Stimulated activated CD8-positive, alpha-beta memory T cell treated with anti-CD3 and anti-CD28 coated beads, Interleukin-15, amount 100 ng/mL, for 24 hours (primary cell): ENCODE measurements at places on chromosomes 7 and 10.

GRCh38 chr10:86868353-86868752 lies 89.1 kb downstream of the MMRN2 start:
- no peak for DNase-seq

GRCh38 chr7:25288556-25289307 lies 60.4 kb upstream of the NPVF start:
- no peak for DNase-seq

DNA sequence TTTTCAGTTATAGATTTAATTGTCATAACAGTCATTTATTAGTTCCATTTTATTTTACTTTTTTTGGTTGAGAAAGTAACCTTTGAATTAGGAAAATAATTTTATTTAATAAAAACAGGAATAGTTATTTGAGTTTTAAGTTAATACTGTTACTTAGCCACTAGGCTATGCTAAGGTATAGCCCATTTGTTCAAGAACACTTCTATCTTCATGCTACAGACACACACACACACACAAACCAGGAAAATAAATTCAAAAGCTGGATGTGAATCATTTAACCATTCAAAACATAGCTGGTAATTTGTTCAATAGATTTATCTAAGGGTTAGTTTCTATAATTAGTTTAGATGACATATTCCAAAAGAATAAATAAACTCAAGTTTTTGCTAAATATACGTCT lies 148.4 kb downstream of the RNF133 start:
- DNase-seq, result no peak

- DNase-seq, result no peak
Measured at GRCh38 chr10:3350205-3350604, 177.6 kb upstream of the PITRM1 start.

- no peak for DNase-seq
Measured at GRCh38 chr10:58704226-58704625, 191.6 kb downstream of the BICC1 start.

DNA sequence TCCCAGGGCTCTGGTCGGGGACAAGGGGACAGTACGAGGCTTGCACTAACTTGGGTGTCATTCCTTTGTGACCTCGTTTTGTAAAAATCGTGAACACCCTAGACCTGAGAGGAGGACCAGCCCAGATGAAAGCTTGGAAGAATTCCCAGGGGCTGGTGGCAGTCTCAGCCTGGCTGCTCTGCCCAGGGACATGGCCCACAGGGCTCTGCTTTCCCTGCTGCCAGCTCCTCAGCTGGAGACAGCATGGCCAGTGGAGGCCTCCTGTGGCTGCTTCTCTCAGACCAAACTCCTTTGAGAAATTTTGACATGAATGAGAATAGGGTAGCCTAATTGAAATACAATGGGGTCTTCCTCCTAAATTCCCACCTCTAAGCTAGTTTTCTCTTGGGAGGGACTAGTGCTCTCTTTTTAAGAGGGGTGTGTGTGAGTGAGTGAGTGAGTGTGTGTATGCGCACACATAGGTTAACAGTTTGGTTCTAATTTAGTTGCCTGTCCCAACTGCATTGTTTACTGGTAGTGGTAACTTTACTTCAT lies 140.3 kb upstream of the EFCAB10 start:
- no peak for DNase-seq

- no peak for DNase-seq
Measured at GRCh38 chr7:4638781-4639575, 43.1 kb upstream of the FOXK1 start.

GRCh38 chr7:55570218-55570873 lies 2.0 kb downstream of the VOPP1 start:
- DNase-seq, result no peak

GRCh38 chr7:80427218-80427617 lies 84.6 kb downstream of the GNAT3 start:
- DNase-seq, result no peak

DNA sequence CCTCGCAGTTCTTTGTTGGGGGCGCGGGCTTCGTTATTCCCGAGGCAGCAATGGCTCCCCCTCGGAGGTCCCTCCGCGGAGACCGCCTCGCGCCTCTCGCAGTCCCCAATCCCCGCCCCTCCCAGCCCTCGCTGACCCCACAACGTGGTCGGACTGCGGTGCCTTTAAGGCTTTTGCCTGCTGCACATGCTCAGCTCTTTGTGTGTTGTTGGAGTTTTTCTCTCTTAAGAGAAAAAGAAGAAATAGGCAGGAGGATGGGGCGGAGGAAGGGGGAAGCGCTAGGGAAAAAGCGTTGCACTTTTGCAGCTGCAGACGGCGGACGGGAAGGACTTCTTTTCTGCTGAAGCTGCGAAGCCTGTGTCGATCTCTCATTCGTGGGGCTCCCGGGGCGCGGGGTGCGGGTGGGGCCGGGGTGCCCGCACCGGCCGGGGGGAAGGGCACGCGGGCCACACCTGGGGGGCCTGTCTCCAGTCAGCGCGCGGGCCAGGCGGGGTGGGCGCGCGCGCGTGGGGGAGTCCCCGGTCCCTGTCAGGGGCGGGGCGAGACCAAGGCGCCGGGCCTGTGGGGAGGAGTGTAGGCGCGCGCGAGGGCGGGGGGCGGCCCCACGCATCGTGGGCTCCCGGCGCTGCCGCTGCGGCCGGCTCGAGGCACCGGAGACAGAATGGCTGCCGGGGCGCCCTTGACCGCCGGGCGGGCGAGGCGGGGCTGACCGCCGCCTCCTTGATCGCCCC lies 445 bp upstream of the ATRNL1 start:
- DNase-seq, result no peak

DNA sequence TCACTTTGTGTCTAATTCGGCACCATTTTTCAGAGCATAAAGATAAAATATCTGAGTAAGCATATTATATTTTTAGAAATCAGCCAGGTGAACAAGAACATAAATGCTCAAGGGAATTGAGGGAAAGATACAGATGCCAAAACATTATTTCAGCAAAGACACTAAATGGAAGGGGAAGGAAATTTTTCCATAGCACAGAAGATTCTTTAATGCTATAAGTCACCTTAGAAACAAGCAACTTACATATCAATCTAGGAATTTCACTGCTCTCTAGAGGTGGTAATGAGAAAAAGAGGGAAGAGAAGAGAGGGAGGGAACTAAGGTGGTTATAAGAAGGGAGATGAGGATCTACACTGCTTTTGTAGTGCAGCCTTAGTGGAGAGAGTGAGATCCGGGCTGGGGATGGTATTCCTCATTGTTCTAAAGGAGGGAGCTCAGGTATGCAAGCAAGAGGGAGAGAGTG lies 20.4 kb downstream of the ZNF365 start:
- DNase-seq, result no peak

DNA sequence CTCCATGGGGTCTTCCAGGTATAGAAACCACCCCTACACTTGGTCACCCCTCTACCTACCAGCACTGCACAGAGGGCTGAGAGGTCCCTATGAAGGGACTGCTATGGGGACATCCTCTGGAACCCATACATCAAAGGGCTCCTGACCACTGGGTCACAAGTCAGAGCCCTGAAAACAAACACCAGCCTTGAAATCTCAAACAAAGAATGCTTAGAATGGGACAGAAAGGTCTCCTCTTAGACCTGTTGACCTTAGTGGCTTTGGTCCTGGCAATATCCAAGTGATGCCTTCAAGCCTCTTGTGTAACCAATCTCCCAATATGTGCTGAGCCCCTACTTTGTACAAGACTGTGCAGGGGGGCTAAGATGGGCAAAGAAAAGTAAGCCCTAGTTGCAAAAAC lies 34.6 kb upstream of the DLX6 start:
- no peak for DNase-seq

DNA sequence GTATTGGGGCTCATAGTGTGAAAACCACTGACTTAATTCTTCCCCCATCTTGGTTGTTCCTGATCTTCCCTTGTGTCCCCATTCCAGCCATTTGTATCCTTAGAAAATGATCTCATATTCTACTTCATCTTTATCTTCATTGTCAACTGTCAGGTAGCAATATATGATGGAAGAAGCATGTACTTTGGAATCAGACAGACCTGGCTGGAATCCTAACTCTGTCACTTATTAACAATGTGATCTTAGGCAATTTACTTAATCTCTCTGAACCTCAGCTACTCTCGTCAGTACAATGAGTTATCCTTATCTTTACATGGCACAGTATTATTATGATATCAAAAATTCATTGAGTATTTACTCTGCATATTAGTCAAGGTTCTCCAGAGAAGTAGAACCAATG lies 10.1 kb downstream of the CFTR start:
- no peak for DNase-seq

DNA sequence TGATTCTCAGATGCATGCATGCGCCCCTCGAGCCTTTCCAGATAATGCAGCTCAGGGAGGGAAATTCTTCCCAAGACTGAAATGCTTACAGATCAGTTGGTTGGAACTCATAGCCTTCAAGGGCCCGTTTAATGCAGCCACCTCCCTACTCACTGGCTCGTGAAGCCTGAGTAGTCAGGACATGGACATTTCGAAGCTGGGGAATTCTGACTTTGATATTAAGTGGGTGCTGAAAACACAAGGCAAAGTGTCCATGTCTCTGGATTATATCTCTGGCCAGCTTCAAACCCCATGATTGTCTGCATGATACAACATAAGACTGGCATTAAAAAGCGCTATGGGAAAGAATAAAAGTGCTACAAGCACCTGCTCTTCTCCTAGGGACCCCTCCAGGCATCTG lies 207.5 kb downstream of the HERPUD2 start:
- no peak for DNase-seq

GRCh38 chr7:113282875-113283274 lies 164.5 kb upstream of the SMIM30 start:
- no peak for DNase-seq

DNA sequence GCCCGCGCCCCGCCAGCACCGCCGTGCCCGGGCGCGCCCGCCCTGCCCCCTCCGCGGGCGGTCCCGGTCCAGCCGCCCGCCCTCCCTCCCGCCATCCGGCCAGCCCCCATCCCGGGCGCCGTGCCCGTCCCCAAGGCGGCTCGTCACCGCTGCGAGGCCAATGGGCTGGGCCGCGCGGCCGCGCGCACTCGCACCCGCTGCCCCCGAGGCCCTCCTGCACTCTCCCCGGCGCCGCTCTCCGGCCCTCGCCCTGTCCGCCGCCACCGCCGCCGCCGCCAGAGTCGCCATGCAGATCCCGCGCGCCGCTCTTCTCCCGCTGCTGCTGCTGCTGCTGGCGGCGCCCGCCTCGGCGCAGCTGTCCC lies at the start of gene HTRA1:
Gene HTRA1, plus strand, starts transcription at position 187 of the 362 bp plus-strand sequence. Its CDS starts 100 bp downstream, at position 287.
- DNase-seq, result no peak

GRCh38 chr10:131685007-131685406 lies 215.8 kb upstream of the PPP2R2D start:
- DNase-seq, result no peak

GRCh38 chr10:8418631-8419030 lies 364.1 kb downstream of the GATA3 start:
- no peak for DNase-seq

DNA sequence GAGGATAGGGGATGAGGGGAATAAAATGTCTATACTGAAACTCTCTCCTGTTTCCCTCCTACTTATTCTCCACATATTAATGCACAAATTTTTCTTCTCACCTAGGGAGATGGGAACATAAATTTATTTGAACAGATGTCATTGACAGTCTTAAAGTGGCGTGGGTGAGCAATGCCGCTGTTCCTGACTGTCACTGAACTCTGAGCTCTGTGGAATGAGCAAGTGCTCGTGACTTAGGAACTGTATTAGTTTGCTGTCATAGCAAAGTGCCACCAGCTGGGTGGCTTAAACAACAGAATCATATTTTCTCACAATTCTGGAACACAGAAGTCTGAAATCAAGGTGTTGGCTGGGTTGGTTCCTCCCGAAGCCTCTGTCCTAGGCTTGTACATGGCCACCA lies 29.1 kb downstream of the INPP5F start:
- DNase-seq, result no peak

GRCh38 chr7:158734861-158735260 lies 30.3 kb upstream of the NCAPG2 start:
- DNase-seq, result no peak

GRCh38 chr10:62384057-62384446 lies 9.9 kb downstream of the ZNF365 start:
- DNase-seq, result no peak

- DNase-seq, result no peak
Measured at GRCh38 chr7:156004265-156005201, 192.3 kb upstream of the SHH start.

GRCh38 chr10:697097-697875 lies 7.8 kb upstream of the DIP2C start:
- no peak for DNase-seq

- DNase-seq, result no peak
Measured at GRCh38 chr10:61262486-61263261, 190.5 kb downstream of the TMEM26 start.

DNA sequence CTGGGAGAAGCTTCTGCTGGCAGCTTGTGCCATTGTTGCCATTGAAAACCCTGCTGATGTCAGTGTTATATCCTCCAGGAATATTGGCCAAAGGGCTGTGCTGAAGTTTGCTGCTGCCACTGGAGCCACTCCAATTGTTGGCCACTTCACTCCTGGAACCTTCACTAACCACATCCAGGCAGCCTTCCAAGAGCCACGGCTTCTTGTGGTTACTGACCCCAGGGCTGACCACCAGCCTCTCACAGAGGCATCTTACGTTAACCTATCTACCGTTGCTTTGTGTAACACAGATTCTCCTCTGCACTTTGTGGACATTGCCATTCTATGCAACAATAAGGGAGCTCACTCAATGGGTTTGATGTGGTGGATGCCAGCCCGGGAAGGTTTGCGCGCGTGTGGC lies 220.7 kb downstream of the ADK start:
- no peak for DNase-seq

- DNase-seq, result no peak
Measured at GRCh38 chr7:111980725-111981124, 225.5 kb downstream of the DOCK4 start.

GRCh38 chr10:133405844-133406527 lies 12.0 kb downstream of the MTG1 start:
- DNase-seq, result no peak

GRCh38 chr7:50331564-50332208 lies 27.2 kb downstream of the IKZF1 start:
- no peak for DNase-seq

- DNase-seq, result no peak
Measured at GRCh38 chr7:120843109-120843508, 14.8 kb downstream of the TSPAN12 start.

DNA sequence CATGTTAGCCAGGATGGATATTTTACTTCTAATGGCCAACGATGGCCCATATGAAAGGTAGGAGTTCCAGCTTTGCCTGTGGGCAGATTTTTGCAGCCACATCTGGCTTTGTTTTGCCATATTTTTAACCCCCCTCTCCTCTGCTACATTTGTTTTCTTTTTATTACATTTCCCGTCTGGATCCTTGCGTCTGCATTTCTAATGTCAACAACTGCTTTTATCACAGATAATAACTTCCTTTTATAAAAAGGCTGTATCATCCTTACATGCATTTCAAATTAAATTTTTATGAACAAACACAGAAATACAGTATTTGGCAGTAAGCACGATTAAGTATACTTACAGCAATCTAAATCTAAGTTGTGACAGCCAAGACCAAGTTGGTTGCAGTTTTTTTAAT lies 156.0 kb downstream of the BAMBI start:
- DNase-seq, result no peak
